ENCODE measurements at places on chromosomes 1 and 21. TPM values are rescaled to one million over a fixed set of nuclear protein-coding genes. Genes with fewer than 3 reads are reported as not detected.

The SPOCD1 gene
- total RNA-seq: 0.21 TPM

The METTL13 gene
- 17.5 TPM for total RNA-seq

The ANKRD34A gene
- total RNA-seq: 0.51 TPM

The FBXO28 gene
- total RNA-seq: 31.0 TPM

The CACHD1 gene
- 12.8 TPM for total RNA-seq

The SAMSN1 gene
- total RNA-seq: 1.4 TPM

The MINDY1 gene
- total RNA-seq: 15.4 TPM

The AADACL3 gene
- total RNA-seq: not detected

The JAM2 gene
- 42.5 TPM for total RNA-seq

The SPATC1L gene
- 5.9 TPM for total RNA-seq

The IFNLR1 gene
- total RNA-seq: 0.62 TPM

The ELOA gene
- 21.4 TPM for total RNA-seq

The GBP7 gene
- not detected for total RNA-seq

The C1orf94 gene
- total RNA-seq: not detected

The KIF26B gene
- 4.0 TPM for total RNA-seq

The SLAMF9 gene
- total RNA-seq: not detected

The SLC66A1 gene
- total RNA-seq: 8.6 TPM

The LRRC3 gene
- 2.4 TPM for total RNA-seq

The NBPF1 gene
- 173 TPM for total RNA-seq

The FAM110D gene
- total RNA-seq: 1.5 TPM

The GSTM4 gene
- total RNA-seq: 11.4 TPM

The FCGR2B gene
- 1.6 TPM for total RNA-seq

The ITLN2 gene
- not detected for total RNA-seq

The AIM2 gene
- total RNA-seq: not detected

The GUCA2B gene
- not detected for total RNA-seq

The FAM163A gene
- total RNA-seq: 0.21 TPM

The HES5 gene
- total RNA-seq: 2.8 TPM

The CD53 gene
- 7.2 TPM for total RNA-seq

The SETD4 gene
- total RNA-seq: 26.1 TPM

Data from tongue (tissue), 3 donors.